Jurkat, Clone E6-1 (cell line): ENCODE measurements at places on chromosomes 16 and 17.

DNA sequence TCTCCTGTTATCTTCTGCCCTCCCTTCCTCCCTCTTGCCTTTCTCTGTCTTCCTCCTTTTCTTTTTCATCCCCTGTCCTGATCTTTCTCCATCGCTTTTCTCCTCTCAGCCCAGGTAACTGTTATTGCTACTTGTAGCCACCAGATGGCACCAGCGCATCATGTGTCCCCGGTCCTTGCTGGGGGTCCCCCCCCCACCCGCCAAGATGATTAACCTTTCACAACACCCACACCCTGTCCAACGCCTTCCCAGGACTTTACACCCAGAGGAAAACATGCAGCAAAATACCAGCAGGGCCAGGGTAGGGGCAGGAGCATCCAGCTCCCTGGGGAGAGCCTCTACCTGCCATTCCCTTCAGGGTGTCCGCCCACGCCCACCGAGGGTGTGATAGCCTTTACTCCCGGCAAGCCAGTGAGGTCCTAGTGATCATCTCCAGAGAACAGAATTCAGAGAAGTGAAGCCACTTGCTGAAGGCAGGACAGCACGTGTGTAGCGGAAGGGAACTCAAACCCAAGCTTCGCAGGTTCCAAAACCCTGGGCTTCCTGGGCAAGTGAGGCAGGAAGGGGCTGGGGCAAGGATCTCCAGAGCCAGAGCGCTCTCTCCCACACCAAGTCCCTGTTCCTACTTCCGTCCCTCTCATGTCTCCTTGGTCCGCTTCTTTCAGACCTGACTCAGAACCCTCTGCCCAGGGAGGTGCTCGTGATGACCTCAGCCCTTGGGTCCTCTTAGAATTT is 13.4 kb upstream of the TAC4 start:
- peak; percentile 32 for DNase-seq

DNA sequence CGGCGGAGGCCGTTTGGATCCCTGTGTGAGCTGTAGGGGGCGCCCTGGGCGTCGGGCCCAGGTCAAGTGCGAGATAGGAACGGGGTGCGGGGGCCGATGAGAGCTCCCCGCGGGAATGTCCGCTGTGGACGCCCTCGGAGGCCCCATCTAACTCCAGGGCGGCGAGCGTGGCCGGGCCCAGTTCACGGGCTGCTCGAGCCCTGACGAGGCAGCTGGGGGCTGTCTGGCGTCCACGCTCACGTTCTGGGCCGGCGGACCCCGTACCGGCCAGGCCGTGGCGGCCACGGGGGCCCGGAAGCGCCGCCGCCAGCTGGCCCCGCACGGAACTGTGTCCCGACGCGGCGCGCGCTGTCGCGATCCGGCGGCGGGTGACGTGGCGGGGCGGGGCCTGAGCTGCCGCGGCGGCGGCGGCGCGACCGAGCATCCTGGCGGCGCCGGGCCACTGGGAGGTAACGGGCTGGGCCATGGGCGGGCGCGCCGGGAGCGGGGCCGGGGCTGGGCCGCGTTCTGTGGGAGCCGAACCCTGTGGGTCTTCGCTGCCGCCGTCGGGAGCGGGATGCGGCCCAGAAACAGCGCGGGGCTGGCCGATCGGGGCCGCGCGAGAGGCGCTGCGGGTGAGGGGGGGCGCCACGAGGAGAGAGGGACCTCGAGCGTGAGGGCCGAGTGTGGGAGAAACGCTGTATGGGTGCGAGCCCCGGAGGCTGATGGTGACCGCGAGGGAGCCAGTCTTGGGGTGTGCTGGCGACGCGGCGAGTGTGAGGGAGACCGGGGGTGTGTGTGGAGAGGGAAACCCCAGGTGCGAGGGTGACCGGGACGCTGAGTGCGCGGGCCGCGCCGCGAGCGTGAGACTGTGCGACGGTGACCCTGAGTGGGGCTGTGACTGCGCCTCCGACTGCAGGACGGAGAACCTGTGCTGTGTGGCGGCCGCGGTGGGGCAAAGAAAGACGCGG is at the start of gene SLC7A6:
Gene SLC7A6 (plus strand): TSS at position 399 of the 950 bp plus-strand sequence. CDS start 10,201 bp downstream, outside the sequence.
- DNase-seq: no peak

DNA sequence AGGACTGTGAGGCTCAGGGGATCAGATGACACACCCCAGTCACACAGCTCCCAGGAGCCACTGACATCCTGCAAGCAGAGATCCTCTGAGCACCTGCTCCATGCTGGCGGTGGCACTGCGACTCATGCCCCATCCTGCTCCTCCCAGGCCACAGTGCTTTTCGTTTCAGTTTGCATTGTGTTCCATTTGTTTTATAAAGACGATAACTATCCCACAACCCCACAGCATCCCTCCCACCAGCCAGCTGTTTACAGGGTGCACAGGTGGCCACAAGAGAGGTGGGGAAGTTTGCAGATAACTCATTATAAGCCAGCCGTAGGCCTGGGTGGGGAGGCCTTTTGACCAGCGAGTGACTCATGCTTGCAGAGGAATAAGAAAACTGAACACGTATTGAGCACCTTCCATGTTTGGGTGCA is 28.2 kb downstream of the BCO1 start:
- DNase-seq: peak; percentile 25

- DNase-seq: no peak
These were observed 37.1 kb downstream of the BAIAP2 start for GRCh38 chr17:81071761-81072741.

GRCh38 chr17:71111460-71111859 is 942.1 kb downstream of the KCNJ2 start:
- no peak for DNase-seq

DNA sequence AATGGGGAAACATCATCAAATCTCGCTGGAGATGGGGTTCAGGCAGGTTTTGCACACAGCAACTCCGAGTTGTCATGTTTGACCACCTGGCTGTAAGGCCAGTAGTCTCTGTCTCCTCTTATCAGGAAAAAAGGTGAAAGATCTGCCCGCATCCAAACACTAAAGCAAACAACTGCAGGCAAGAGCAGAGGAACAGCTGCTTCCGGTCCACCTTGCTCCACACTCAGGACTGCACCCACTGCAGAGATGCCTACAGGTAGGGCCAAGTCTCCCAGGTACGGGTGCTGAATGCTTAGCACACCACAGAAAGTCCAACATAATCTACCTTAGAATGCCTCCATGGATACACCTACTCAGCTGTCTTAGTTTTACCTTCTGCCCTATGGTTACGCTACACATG is 7.3 kb downstream of the TEX2 start:
- no peak for DNase-seq

GRCh38 chr17:80990921-80991644 is 558 bp upstream of the CHMP6 start:
- no peak for DNase-seq

DNA sequence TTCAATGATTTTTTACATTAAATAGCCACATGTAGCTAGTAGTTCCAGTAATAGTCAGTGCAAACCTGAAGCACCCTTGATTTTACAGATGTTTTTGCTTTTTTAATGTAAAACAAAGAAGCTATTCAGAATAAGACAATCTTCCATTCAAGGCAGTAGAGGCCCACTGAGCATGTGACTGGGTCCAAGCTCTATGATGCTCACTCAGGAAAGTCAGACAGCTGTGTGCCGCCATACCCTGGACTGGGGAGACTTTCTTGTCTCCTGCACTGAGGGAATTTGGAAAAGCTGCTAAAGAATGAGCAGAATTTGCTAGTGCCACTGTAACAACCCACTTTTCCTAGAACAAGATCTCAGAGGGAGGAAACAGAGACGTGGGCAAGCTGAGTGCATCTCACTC is 11.5 kb downstream of the CENPN start:
- no peak for DNase-seq

GRCh38 chr17:81322271-81323082 is 27.4 kb upstream of the SLC38A10 start:
- peak; percentile 57 for DNase-seq
